ENCODE measurements at places on chromosomes 4 and X.

- H3K4me3 ChIP-seq = no peak overlapping the region
- peaks cover 14% of the 10 kb centered on the region for H3K27me3 ChIP-seq
- no peak for DNase-seq
- no peaks in the 10 kb centered on the region for H3K4me1 ChIP-seq
Measured at GRCh38 chr4:54946741-54947140, 178.7 kb downstream of the KDR start.

DNA sequence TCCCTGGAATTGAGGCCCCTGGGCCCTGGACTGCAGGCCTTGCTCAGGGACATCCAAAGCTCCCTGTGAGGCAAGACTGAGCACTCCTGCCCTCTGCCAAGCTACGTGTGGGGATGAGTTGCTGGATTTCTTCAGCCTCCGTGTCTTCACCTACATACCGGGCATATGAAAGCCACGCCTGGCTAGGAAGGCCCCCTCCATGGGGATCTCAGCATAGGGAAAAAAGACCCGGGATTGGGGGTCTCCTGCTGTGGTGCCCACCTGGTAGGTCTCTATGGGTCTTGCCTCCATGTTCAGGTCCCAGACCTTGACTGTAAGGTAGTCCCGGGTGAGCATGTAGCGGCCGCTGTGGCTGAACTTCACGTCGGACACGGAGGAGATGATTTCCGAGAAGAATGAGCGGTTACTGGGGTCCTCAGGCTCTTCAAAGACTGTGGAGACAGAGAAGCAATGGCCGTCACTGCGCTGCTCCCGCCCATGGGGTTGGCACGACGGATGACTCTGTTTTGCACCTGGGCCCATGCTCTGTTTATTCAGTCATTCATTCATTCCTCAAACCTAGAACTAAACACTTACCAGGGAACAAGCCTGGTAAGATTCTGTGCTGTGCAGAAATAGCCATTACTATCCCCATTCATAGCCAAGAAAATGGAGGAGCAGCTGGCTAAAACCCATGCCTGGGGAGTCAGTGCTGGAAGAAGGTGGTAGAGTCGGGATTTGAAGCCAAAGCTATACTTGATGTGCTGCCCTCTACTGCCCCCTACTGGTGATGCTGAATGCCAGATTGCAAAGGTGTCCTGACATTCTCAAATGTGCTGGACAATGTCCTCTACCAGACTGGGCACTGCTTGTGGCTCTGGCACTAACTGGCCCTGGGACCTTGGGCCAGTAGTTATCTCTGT lies 63.9 kb downstream of the WFS1 start:
- no peaks in the 10 kb centered on the region for H3K36me3 ChIP-seq
- no peaks in the 10 kb centered on the region for H3K4me1 ChIP-seq
- H3K27me3 ChIP-seq = no peaks in the 10 kb centered on the region
- no peak overlapping the region for H3K27ac ChIP-seq
- no peak overlapping the region for H3K4me3 ChIP-seq

DNA sequence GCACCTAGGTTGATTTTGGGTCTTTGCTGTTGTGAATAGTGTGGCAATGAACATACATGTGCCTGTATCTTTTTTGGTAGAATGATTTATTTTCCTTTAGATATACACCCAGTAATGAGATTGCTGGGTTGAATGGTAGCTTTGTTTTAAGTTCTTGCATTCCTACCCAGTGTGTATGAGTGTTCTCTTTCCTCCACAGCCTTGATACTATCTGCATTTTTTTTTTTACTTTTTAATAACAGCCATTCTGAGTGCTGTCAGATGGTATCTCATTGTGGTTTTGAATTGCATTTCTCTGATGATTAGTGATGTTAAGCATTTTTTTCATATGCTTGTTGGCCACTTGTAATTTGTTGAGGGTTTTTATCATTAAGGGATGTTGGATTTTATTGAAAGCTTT lies 351.8 kb upstream of the GNPDA2 start:
- DNase-seq = peak; percentile 37
- no peaks in the 10 kb centered on the region for H3K36me3 ChIP-seq
- no peak overlapping the region for H3K27ac ChIP-seq
- H3K4me3 ChIP-seq = no peak overlapping the region

- DNase-seq = no peak
- H3K27ac ChIP-seq = no peak overlapping the region
- no peaks in the 10 kb centered on the region for H3K36me3 ChIP-seq
Measured at GRCh38 chr4:121212806-121213205, 48.7 kb upstream of the TNIP3 start.

DNA sequence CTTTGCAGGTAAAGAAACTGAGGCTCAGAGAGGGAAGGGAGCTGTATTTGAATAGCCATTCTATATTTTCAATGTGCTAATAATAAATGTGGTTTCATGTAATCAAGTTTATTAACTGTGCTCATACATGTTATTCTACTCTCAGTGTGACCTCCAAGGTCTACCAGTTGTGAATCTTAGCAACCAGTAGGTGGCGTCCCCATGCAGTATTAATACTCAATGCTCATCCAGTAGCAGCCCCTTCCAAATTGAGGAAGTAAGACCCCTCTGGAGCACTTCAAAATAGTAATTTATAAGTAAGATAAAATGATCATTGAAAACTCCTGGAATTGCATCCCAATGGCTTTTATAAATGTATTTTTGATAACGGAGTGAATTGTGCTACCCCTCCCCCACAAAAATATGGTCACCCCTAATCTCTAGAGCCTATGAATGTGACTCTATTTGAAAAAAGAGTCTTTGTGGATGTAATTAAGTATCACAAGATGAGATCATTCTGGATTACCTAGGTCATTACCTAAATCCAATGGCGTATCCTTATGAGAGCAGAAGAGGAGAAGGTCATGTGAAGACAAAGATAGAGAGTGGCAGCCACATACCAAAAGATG lies 20.4 kb upstream of the SEPSECS start:
- H3K27ac ChIP-seq = no peak overlapping the region
- peak; percentile 50 for DNase-seq
- H3K4me1 ChIP-seq = no peaks in the 10 kb centered on the region
- no peaks in the 10 kb centered on the region for H3K36me3 ChIP-seq
- H3K27me3 ChIP-seq = no peaks in the 10 kb centered on the region

DNA sequence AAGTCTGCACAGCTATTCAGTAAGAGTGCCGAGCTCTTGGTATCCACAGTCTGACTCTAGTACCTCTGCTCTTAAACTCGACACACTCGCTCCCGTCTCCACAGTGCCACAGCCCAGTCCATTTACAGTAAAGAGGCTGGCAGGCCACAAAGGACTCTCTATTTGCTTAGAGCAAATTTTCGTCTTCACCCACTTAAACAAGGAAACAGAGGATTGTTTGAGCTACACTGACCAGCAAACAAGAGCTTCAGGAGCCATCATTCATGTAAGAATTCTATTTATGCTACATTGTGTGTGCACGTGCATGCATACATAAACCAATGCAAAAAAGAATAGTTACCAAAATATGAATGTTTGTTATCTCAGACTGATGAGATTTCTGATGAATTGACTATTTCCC lies 290.2 kb downstream of the USP46 start:
- no peaks in the 10 kb centered on the region for H3K4me1 ChIP-seq
- H3K36me3 ChIP-seq = no peaks in the 10 kb centered on the region
- H3K27ac ChIP-seq = no peak overlapping the region
- no peak overlapping the region for H3K4me3 ChIP-seq
- H3K27me3 ChIP-seq = peaks cover 18% of the 10 kb centered on the region
- no peak for DNase-seq

- H3K4me1 ChIP-seq = no peaks in the 10 kb centered on the region
- no peaks in the 10 kb centered on the region for H3K36me3 ChIP-seq
- no peak overlapping the region for H3K27ac ChIP-seq
- no peak overlapping the region for H3K4me3 ChIP-seq
Measured at GRCh38 chr4:42778349-42778748, 114.2 kb upstream of the GRXCR1 start.

DNA sequence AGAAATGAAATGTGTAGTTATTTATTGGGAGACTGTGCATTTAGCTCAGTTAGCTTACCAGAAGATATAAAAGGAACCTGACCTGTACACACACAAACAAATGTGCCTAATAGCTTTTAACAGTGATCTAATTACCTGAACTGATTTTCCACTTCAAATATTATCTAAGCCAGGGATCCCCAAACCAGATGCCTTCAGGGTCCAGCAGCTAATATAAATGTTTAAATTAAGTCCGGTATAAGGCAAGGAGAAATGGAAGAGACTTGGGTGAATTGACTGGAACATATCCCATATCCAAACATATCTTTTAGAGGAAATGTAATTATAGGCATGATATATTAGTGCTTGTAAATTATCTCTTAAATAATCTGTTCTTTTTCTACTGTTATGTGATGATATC lies 66.7 kb downstream of the CNKSR2 start:
- H3K27me3 ChIP-seq = no peaks in the 10 kb centered on the region
- H3K36me3 ChIP-seq = no peaks in the 10 kb centered on the region
- DNase-seq = no peak
- no peaks in the 10 kb centered on the region for H3K4me1 ChIP-seq
- no peak overlapping the region for H3K4me3 ChIP-seq
